ENCODE measurements at places on chromosomes 4 and X. TPM values are rescaled to one million over a fixed set of nuclear protein-coding genes. Genes with fewer than 3 reads are reported as not detected.

Gene TBC1D8B
- 1.5 TPM for total RNA-seq

DNA sequence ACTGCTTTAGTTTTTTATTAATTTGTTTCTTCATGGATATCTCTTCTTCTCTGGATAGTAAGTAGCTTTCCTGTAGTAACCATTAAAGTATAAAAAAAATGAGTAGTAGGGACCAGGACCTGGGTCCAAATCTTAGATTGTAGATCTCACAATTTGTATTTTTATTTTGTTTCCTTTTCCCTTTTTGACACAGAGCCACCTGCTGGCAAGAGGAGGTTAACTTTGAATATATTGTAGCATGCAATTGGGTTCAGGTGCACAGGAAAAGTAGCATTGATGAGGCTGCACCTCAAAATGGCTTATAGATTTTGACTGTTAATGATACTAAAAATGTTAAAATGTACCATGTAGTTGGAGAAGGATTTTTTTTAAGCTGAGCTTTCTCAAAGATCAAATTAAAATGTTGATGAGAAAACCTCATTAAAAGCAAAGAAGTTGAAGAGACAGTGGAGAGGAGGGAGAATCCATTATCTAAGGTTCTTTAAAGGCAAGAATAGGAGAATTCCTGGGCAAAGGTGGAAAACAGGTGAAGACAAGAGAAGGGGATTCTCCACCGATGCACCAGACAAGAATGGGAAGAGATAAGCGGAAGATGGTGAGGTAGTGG lies 48.3 kb upstream of the HPGDS start:
- no peaks in the 10 kb centered on the region for H3K36me3 ChIP-seq
- no peak for DNase-seq
- H3K27me3 ChIP-seq = no peaks in the 10 kb centered on the region
- no peak overlapping the region for H3K4me3 ChIP-seq

DNA sequence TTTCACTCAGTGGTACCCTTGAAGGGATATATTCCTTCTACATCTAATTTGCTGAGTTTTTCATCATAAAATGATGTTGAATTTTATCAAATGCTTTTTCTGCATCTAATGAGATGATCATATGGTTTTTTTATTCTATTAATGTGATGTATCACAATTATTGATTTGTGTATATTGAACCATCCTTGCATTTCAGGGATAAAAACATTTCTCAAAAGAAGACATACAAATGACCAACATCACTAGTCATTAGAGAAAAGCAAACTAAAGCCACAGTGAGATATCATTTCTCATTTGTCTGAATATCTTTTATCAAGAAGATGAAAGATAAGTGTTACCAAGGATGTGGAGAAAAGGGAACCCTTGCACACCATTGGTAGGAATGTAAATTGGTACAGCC lies 65.7 kb upstream of the MXD4 start:
- H3K4me1 ChIP-seq = no peaks in the 10 kb centered on the region
- no peaks in the 10 kb centered on the region for H3K27me3 ChIP-seq
- DNase-seq = no peak
- H3K27ac ChIP-seq = no peak overlapping the region
- H3K4me3 ChIP-seq = no peak overlapping the region
- H3K36me3 ChIP-seq = no peaks in the 10 kb centered on the region

DNA sequence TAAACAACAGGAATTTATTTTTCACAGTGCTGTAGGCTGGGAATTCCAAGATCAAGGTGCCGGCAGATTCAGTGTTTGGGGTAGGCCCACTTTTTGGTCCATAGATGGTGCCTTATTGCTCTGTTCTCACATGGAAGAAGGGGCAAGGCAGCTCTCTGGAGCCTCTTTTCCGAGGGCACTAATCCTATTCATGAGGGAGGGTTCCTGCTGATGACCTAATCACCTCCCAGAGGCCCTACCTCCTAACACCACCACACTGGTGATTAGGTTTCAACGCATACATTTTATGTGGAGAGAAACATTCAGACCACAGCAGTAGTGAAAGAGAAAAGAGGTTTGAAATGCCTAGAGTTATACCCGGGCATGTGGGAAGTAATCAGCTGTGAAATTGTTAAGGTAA lies 1.4 kb upstream of the POLA1 start:
- H3K36me3 ChIP-seq = no peaks in the 10 kb centered on the region
- H3K4me1 ChIP-seq = peaks cover 6% of the 10 kb centered on the region
- no peak overlapping the region for H3K4me3 ChIP-seq
- DNase-seq = no peak
- no peaks in the 10 kb centered on the region for H3K27me3 ChIP-seq

Gene NUDT10
- 1.2 TPM for total RNA-seq

Gene RBBP7
- 156 TPM for total RNA-seq

DNA sequence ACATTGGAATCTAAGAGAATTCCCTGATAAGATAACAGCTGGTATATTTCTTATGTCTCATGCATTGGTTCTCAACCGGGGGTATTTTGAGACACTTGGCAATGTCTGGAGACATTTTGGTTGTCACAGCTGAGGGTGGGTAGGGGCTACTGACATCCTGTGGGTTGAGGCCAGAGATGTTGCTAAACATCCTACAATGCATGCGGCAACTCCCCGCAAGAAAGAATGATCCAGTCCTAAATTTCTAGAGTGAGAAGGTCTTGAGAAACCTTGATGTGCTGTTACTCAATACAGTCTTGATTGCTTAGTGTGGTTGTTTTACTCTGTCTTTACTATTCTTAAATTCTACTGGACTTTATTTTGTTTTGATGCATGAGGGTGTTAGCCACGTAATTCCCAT lies 287.2 kb downstream of the FRMPD4 start:
- no peak overlapping the region for H3K4me3 ChIP-seq
- H3K4me1 ChIP-seq = no peaks in the 10 kb centered on the region
- no peak for DNase-seq

Gene FAM9B
- total RNA-seq = not detected

Gene OTC
- 0.15 TPM for total RNA-seq

Gene VCX3B
- total RNA-seq = not detected

Gene ARHGAP36
- not detected for total RNA-seq

Gene FHIP1A
- total RNA-seq = 0.09 TPM

DNA sequence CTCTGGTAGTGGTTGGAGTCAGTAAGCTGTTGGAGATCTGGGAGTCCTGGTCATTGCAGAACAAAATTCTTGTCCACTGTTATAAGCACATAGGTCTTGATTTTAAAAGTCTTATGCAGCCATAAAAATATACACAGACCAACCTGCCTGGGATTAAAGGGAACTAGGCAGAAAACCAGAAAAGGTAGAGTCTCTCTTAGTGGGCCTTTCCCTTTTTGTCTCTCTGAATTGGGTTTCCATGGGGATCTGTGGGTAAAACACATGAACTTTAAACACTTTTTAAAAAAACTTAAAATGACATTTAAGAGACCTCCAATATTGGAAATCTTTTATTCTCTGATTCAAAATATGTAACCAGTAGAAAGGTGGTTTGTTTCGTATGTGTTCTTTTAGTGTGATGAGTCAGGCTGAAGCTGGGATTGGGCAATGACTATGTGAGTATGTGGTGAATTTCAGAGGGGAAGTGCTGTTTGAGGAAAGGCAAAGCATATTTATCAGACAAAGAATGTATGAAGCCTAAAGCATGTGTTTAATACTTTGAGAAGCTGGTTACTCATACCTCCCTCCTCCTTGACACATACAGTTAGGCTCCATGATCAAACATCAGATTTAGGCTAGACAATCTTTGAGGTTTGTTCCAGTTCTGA lies 29.6 kb downstream of the SLC16A2 start:
- no peak overlapping the region for H3K27ac ChIP-seq
- no peaks in the 10 kb centered on the region for H3K36me3 ChIP-seq
- no peaks in the 10 kb centered on the region for H3K27me3 ChIP-seq
- peaks cover 3% of the 10 kb centered on the region for H3K4me1 ChIP-seq
- no peak overlapping the region for H3K4me3 ChIP-seq

- no peaks in the 10 kb centered on the region for H3K4me1 ChIP-seq
- no peak overlapping the region for H3K4me3 ChIP-seq
- H3K27ac ChIP-seq = no peak overlapping the region
- H3K36me3 ChIP-seq = no peaks in the 10 kb centered on the region
- DNase-seq = no peak
Observed at GRCh38 chr4:12446657-12447185, 1018.0 kb upstream of the HS3ST1 start.

- DNase-seq = no peak
- no peaks in the 10 kb centered on the region for H3K4me1 ChIP-seq
- no peak overlapping the region for H3K4me3 ChIP-seq
- no peak overlapping the region for H3K27ac ChIP-seq
- no peaks in the 10 kb centered on the region for H3K27me3 ChIP-seq
- no peaks in the 10 kb centered on the region for H3K36me3 ChIP-seq
Observed at GRCh38 chr4:98544141-98544817, 114.1 kb downstream of the TSPAN5 start.

- H3K27me3 ChIP-seq = no peaks in the 10 kb centered on the region
- H3K4me1 ChIP-seq = no peaks in the 10 kb centered on the region
- no peaks in the 10 kb centered on the region for H3K36me3 ChIP-seq
- H3K27ac ChIP-seq = no peak overlapping the region
Observed at GRCh38 chrX:115031989-115032388, 14.6 kb upstream of the IL13RA2 start.

Gene NMU
- total RNA-seq = not detected

DNA sequence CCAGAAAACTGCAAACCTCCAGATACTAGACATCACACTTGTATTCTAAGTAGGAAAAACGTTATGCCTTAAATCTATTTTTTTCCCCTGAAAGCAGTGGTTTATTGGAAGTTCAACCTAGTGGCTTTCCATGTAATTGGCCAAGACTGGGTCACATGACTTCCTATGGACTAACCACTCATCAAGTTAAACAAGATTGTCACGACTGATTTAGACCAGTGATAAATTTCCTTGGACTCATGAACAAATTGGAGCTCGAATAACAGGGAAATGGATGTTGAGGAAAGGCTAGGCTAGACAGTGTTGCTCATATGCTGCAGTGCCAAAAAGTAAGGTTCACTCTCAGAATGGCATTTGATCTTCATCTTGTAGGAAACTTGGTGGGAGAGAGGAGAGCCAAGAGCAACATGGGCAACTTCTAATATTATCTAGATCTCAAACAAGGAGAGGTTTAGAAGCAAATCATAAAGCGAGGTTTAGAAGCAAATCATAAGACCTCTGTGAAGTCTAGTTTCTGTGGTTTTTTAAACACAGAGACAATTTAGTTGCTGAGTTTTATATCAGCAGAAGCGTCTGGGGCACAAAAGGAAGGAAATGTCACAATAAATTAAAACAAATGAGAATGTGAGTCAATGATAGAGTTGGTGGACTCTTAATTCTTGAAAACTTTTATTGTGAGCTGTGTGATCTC lies 165.6 kb upstream of the BOD1L1 start:
- H3K27ac ChIP-seq = no peak overlapping the region
- DNase-seq = no peak
- no peaks in the 10 kb centered on the region for H3K36me3 ChIP-seq
- no peaks in the 10 kb centered on the region for H3K4me1 ChIP-seq
- H3K27me3 ChIP-seq = no peaks in the 10 kb centered on the region
